T1000 (cell line): ENCODE measurements at places on chromosomes 16 and 17.

DNA sequence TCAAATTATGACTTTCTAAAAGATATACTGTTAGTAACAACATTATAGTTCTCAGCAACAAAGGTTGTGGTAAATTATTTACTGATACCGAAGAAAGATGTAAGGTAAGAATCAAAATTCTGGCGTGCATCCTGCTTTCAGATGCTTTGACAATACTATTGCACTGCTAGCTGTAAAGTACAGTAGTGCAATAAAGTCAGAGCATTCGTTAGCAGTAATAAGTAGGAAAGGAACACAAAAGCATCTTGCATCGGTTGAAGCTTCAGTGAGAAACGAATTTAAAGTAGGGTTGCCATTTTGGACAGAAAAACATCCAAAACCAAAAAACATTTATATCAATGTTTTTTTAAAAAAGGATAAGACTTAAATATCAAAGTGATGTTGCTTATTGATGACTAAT, 4.0 kb downstream of the SKA2 start:
- DNase-seq: no peak

GRCh38 chr17:81013642-81014041, 21.3 kb upstream of the BAIAP2 start:
- DNase-seq: no peak

- no peak for DNase-seq
These were observed 77.4 kb upstream of the SMIM36 start for GRCh38 chr17:55588446-55589242.

- DNase-seq: peak; percentile 99
These were observed 1.2 kb upstream of the NLK start for GRCh38 chr17:28041068-28041843.

DNA sequence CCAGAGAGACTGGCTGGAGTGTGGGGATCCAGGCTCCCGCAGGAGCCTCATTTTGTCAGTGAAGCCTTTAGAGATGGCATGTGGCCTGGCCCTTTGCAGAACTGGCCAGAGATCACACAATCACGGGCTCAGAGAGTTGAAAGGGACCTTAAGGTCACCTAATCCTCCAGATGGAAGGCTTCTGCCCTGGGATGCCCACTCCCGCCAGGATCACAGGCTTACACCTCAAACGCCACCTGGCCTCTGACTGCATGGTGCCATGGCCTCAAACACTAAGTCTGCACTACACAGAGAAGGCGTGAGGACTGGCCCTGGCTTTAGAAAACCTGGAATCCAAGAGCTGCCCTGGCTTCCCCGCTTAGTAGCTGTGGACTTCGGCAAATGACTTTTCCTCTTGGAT, 306.8 kb upstream of the CCL2 start:
- no peak for DNase-seq
